Cardiac septum (tissue), 1 donor: ENCODE measurements at places on chromosomes 1 and 21. TPM values are rescaled to one million over a fixed set of nuclear protein-coding genes. Genes with fewer than 3 reads are reported as not detected.

The C1QTNF12 gene
- 2.6 TPM for total RNA-seq

The NPR1 gene
- 14.9 TPM for total RNA-seq

The GBP3 gene
- 6.6 TPM for total RNA-seq

The TFAP2E gene
- total RNA-seq, result 0.48 TPM

The CA14 gene
- 0.51 TPM for total RNA-seq

The HSPB7 gene
- total RNA-seq, result 3,889 TPM

The KCND3 gene
- total RNA-seq, result 14.2 TPM

The C4BPA gene
- not detected for total RNA-seq

The SLC22A15 gene
- 9.8 TPM for total RNA-seq
